ENCODE measurements at places on chromosomes 13 and 19. TPM values are rescaled to one million over a fixed set of nuclear protein-coding genes. Genes with fewer than 3 reads are reported as not detected.

GRCh38 chr13:95948656-95949055, 104.5 kb downstream of the UGGT2 start:
- H3K27me3 ChIP-seq = no peaks in the 10 kb centered on the region
- no peak overlapping the region for H3K4me3 ChIP-seq
- peak; percentile 29 for DNase-seq
- H3K4me1 ChIP-seq = no peaks in the 10 kb centered on the region
- no peak overlapping the region for H3K27ac ChIP-seq

GRCh38 chr19:18899624-18900560, 3.9 kb upstream of the CERS1 start:
- H3K36me3 ChIP-seq = peaks cover 7% of the 10 kb centered on the region
- peaks cover 7% of the 10 kb centered on the region for H3K27me3 ChIP-seq
- H3K4me3 ChIP-seq = no peak overlapping the region
- H3K27ac ChIP-seq = no peak overlapping the region
- no peak for DNase-seq

GRCh38 chr19:42075364-42075615, 676 bp upstream of the ZNF574 start:
- H3K4me1 ChIP-seq = peaks cover 24% of the 10 kb centered on the region
- H3K36me3 ChIP-seq = peaks cover 9% of the 10 kb centered on the region
- no peak for DNase-seq
- H3K27me3 ChIP-seq = no peaks in the 10 kb centered on the region
- peak overlapping the region; percentile 72 for H3K4me3 ChIP-seq

DNA sequence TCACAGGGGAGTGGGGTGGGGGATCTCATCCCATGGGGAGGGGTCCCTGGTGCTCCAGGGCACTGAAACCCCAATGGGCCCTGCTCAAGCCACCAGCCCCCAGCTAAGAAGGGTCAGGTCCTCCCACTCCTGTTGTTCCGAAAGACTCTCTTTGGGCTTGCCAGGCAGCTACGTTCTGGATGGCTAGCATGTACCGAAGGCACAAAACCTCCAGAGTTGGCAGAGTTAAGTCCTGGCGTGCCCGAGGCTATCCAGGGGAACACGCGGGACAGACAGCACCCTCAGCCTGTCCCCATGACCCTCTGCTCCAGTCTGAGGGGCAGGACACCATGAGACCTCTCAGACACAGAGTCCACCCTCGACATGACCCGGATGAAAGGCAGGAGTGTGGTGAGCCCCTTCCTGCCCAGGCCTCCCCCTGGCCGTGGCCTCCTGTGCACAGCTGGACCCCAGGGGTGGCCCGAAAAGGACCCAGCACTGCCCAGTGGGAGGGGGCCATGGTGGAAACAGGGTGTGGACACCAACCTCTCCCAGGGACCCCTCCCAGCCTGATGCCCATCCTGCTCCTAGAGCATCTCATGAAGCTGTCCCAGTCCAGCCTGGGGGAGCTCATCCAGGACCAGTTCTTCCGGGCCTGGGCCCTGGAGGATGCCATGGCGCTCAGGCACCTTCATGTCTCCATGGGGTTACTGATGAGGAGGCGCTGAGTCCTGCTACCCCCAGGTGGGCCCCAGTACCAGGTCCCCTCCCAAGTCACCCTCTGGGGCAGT, 53.0 kb upstream of the TPM4 start:
- no peaks in the 10 kb centered on the region for H3K27me3 ChIP-seq
- H3K36me3 ChIP-seq = no peaks in the 10 kb centered on the region
- H3K27ac ChIP-seq = no peak overlapping the region
- H3K4me3 ChIP-seq = no peak overlapping the region
- no peak for DNase-seq

DNA sequence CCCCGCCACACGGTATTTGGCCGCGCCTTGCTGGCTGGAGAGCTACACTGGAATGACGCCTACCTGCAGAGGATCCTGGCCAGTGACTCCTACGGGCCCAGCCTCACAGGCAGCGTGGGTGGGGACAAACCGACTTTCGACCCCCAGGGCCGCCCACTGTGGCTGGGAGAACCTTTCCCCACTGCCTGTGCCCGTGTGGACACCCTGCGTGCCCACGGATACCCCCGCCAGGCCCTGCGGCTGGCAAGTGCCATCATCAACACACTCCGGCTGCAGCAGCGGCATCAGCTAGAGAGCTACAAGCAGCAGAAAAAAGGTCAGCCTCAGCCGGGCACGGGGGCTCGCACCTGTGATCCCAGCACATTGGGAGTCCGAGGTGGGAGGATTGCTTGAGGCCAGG, 19.3 kb downstream of the ZSWIM4 start:
- H3K36me3 ChIP-seq = peaks cover 5% of the 10 kb centered on the region
- no peaks in the 10 kb centered on the region for H3K4me1 ChIP-seq
- no peaks in the 10 kb centered on the region for H3K27me3 ChIP-seq
- no peak for DNase-seq
- no peak overlapping the region for H3K4me3 ChIP-seq
- H3K27ac ChIP-seq = no peak overlapping the region

DNA sequence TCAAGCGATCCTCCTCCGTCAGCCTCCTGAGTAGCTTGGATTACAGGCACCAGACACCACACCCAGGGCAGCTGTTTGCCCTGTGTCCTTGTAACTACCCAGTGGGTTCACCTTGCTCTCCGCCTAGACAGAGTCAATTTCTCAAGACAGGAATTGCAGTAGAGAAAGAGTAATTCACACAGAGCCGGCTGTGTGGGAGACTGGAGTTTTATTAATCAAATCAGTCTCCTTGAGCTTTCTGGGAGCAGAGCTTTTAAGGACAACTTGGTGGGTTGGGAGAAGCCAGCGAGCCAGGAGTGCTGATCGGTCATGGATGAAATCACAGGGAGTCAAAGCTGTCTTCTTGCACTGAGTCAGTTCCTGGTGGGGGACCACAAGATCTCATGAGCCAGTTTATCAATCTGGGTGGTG, 20.6 kb upstream of the ADGRE1 start:
- peaks cover 2% of the 10 kb centered on the region for H3K4me1 ChIP-seq
- peaks cover 8% of the 10 kb centered on the region for H3K27me3 ChIP-seq
- H3K36me3 ChIP-seq = no peaks in the 10 kb centered on the region

Gene CDC37
- 560 TPM for total RNA-seq

Gene APOC4
- total RNA-seq = not detected

Gene FCER2
- total RNA-seq = not detected

Gene ZNF546
- 2.5 TPM for total RNA-seq

Gene TMEM145
- total RNA-seq = 0.29 TPM

Measured in PC-3 (cell line).